ENCODE measurements at places on chromosomes 5 and 9. TPM values are rescaled to one million over a fixed set of nuclear protein-coding genes. Genes with fewer than 3 reads are reported as not detected.

DNA sequence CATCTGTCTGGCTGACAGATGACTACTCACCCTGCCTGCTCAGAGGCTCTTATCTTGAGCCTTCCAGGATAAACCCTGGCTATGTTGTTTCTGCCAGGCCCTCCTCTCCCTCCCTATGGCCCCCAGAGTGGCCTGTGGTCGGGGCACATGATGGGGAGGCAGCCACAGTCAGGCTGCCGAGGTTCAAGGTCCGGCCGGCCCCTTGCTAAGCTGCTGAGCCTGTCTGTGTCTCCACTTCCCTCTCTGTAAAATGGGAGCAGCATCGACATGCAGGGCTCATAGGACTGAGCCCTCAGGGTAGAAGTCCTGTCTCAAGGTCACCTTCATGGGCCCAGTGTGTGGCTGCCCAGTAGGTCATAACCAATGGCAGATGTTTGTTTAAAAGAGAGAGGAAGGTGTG is 28.5 kb downstream of the WNK2 start:
- DNase-seq: no peak
- H3K27ac ChIP-seq: no peak overlapping the region
- H3K27me3 ChIP-seq: no peaks in the 10 kb centered on the region
- H3K4me3 ChIP-seq: no peak overlapping the region
- H3K36me3 ChIP-seq: peaks cover 6% of the 10 kb centered on the region

DNA sequence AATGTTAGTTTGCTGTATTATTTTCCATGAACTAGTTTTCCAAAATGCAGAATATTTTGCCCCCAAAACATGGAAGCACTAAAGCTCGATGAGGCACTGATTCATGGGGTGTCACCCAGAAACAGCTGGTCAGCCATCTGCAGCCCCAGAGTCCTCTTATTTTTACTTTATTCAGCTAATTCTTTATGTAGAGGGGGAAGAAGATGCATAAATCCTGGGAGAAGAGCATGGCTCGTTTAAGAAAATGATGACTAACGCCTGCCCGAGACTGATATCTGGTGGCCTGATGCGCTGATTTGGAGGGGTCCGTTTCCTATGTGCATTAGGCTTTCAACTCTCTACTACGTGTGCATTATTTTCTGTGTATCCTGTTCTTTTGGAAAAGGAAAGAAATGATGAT is 390.3 kb upstream of the MEF2C start:
- no peak for DNase-seq
- H3K27ac ChIP-seq: no peak overlapping the region
- peaks cover 3% of the 10 kb centered on the region for H3K27me3 ChIP-seq
- no peaks in the 10 kb centered on the region for H3K36me3 ChIP-seq

DNA sequence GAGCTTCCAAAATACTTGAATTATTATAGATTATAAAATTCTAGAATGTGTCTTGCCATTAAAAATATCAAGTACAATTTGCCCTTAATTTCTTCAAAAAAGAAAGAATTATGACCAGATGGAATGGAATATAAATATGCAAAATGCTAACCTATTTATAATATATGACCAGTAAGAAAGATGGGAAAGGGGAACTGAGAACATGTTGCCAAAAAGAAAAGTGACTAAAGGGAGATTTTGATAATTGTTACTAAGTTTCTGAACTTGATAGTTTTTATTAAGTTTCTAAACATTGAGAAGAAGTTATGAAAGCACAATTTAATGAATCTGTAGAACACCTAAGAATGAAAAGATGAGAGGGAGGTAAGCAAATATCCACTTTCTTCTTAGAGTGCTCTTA is 188.4 kb upstream of the NR4A3 start:
- H3K27me3 ChIP-seq: no peaks in the 10 kb centered on the region
- H3K4me3 ChIP-seq: no peak overlapping the region
- DNase-seq: no peak
- no peaks in the 10 kb centered on the region for H3K36me3 ChIP-seq
- H3K27ac ChIP-seq: no peak overlapping the region

DNA sequence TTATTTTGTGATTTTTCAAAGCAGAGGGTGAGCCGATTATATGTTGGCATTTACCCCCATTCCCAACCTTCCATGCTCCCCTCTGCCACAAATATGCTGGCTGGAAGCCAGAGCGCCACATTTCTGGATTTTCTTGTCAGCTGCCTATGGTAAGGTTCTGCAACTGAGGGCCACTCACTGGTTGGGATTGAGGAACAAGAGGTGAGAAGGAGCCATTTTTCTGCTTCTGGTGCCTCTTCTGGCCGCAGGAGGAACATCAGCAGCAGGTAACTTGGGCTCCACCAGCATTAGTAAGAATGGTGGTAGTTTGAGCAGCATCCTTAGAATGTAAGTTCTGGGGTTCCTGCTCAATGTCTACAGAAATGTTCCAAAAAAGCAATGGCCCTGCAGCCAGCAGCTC is 159.5 kb upstream of the MAST4 start:
- peaks cover 21% of the 10 kb centered on the region for H3K4me1 ChIP-seq
- H3K27me3 ChIP-seq: peaks cover 22% of the 10 kb centered on the region
- no peaks in the 10 kb centered on the region for H3K36me3 ChIP-seq

GRCh38 chr5:140242099-140242498 is 60.8 kb downstream of the PFDN1 start:
- no peak overlapping the region for H3K27ac ChIP-seq
- no peak for DNase-seq
- H3K36me3 ChIP-seq: peaks cover 1% of the 10 kb centered on the region
- H3K4me1 ChIP-seq: peaks cover 26% of the 10 kb centered on the region

- peaks cover 5% of the 10 kb centered on the region for H3K4me1 ChIP-seq
- DNase-seq: no peak
- H3K36me3 ChIP-seq: no peaks in the 10 kb centered on the region
- H3K4me3 ChIP-seq: no peak overlapping the region
These were observed 9.9 kb upstream of the PRR16 start for GRCh38 chr5:120454094-120454798.

DNA sequence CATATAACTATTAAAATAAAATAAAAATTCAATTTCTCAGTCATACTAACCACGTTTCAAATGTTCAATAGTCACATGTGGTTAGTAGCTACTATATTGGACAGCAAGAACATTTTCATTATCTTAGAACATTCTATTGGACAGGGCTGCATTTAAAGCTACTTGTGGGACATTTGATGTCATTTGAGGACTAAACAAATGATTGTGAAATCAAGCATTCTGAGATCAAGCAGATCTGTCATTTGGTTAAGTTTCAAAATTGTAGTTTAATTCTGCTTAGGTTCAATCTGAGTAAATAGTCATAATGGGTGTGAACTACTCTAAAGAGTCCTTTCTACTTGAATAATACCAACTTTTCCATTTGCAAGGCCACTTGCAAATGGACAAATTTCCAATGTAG is 226.9 kb upstream of the C9orf72 start:
- DNase-seq: no peak
- no peak overlapping the region for H3K4me3 ChIP-seq
- no peak overlapping the region for H3K27ac ChIP-seq
- H3K36me3 ChIP-seq: no peaks in the 10 kb centered on the region

DNA sequence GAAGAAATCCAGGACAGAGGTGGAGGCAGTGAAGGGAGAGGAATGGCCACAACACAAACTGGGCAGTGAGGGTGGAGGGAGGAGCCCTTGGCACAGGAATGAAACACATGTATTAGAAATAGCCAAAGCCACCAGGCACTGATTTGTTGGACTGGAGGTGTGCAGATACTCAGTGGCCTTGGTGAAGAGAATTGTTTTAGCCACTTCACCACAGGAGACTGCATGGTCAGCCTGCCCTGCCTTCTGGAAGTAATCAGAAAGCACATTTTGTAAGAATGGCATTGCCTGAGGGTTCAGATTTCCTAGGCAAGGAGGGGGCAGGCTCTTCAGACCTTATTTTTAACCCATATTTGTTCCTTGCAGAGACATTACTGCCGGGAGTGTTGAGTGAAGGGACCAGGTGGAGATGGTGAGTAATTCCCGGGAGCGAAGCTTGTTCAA is 2.2 kb downstream of the SGCD start:
- H3K27me3 ChIP-seq: peaks cover 32% of the 10 kb centered on the region
- no peak for DNase-seq
- H3K36me3 ChIP-seq: no peaks in the 10 kb centered on the region
- no peak overlapping the region for H3K27ac ChIP-seq
- H3K4me3 ChIP-seq: no peak overlapping the region

DNA sequence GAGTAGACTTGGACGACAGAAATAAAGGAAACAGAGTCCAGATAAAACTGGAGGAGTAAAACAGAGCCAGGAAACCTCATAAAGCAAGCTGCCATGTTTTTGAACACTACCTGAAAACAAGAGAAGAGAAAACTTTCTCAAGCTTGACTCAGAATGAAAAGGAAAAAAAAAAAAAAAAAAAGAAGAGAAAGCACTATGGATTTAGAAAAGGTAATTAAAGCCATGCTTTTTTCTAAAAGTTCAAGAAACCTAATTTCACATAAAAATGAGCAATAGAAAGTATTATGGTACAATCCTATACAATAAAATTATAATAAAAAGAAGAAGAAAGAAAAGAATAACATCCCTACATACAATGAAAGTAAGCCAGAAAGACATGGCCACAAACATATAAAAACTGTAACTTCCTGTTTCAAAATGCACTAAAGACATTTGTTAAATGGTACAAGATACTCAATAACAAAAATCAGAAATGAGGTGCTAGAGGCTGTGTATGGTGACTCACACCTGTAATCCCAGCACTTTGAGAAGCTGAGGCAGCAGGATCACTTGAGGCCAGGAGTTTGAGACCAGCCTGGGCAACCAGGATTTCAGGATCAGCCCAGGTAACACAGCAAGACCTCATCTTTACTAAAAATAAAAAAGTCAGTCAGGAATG is 129.5 kb downstream of the SIL1 start:
- H3K27ac ChIP-seq: peak overlapping the region; percentile 82
- H3K4me1 ChIP-seq: peaks cover 13% of the 10 kb centered on the region
- no peak overlapping the region for H3K4me3 ChIP-seq
- DNase-seq: no peak
- no peaks in the 10 kb centered on the region for H3K36me3 ChIP-seq
- no peaks in the 10 kb centered on the region for H3K27me3 ChIP-seq

- peaks cover 1% of the 10 kb centered on the region for H3K36me3 ChIP-seq
- no peaks in the 10 kb centered on the region for H3K4me1 ChIP-seq
- no peaks in the 10 kb centered on the region for H3K27me3 ChIP-seq
- no peak overlapping the region for H3K4me3 ChIP-seq
- DNase-seq: no peak
These were observed 527.2 kb downstream of the KCTD16 start for GRCh38 chr5:144697847-144698262.

- H3K36me3 ChIP-seq: no peaks in the 10 kb centered on the region
- H3K4me1 ChIP-seq: no peaks in the 10 kb centered on the region
- no peak for DNase-seq
- H3K4me3 ChIP-seq: no peak overlapping the region
- H3K27ac ChIP-seq: no peak overlapping the region
- H3K27me3 ChIP-seq: no peaks in the 10 kb centered on the region
These were observed 604.8 kb downstream of the BNC2 start for GRCh38 chr9:16265688-16266087.

DNA sequence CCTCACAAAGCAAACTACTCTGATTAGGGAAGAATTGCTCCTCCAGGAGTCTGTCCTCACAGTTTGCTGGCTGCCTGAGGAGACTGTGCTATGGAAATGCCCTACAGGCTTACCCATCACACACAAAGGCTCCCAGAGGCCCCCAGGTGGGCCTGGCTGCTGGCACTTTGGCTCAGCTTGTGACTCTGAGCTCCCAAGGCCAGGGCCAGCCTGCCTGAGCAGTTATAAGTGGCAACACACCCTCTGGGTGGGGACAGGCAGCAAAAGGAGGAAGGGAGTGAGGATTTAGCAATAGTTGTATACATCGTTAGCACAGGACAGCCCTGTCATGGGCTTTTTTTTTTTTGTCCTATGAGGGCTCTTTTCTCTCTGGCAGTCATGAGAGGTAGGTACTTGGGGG is 103.5 kb downstream of the DAPK1 start:
- no peaks in the 10 kb centered on the region for H3K36me3 ChIP-seq
- H3K27me3 ChIP-seq: peaks cover 35% of the 10 kb centered on the region
- no peak overlapping the region for H3K4me3 ChIP-seq
- no peak for DNase-seq
- H3K4me1 ChIP-seq: peaks cover 20% of the 10 kb centered on the region

DNA sequence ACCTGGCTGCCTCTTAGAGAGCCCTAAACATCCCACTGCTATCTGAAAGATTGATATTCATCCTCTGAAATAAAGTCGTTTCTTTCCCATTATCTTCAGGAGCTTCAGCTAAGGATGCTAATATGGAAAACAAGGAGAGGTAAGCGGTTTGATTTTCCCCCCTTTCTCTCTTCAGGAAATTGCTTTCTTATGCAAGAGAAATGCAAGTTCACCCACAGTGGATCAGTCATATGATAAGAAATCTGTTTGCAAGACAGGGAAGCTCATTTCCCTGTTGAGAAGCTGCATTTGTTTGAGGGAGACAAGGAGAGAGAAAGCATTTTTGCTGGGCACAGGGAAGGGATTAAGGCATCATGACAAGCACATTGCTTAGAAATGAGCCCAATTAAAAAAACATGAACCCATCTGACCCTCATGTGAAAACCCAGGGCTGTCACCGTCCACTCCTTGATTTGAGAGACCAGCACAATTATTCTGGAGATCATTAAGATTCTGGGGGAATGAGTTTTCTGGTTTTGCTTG is 53.7 kb upstream of the BOD1 start:
- H3K27ac ChIP-seq: no peak overlapping the region
- no peak overlapping the region for H3K4me3 ChIP-seq
- H3K27me3 ChIP-seq: no peaks in the 10 kb centered on the region
- peaks cover 2% of the 10 kb centered on the region for H3K36me3 ChIP-seq

- no peak overlapping the region for H3K4me3 ChIP-seq
- H3K4me1 ChIP-seq: no peaks in the 10 kb centered on the region
- H3K27me3 ChIP-seq: no peaks in the 10 kb centered on the region
- H3K27ac ChIP-seq: no peak overlapping the region
- no peaks in the 10 kb centered on the region for H3K36me3 ChIP-seq
- no peak for DNase-seq
These were observed 495.1 kb downstream of the CDH18 start for GRCh38 chr5:19492861-19493260.

DNA sequence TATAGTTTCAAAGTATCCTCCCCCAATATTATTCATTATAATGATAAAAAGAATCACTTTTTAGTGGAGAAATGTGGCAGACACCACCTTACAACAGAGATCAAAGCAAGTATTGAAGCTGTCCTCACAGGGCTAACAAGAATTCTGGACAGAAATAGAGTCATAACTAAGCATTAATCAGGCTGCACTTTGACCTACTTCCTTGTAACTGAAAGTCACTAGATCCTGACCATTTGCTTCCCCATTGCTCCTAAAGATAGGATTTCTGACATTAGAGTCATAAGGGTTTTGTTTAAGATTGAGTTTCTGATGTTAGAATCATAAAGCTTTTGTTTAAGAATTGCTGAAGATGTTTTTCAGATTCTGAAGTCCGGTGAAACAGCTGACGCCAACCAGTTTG is 159.7 kb downstream of the ATP10B start:
- DNase-seq: no peak
- H3K36me3 ChIP-seq: no peaks in the 10 kb centered on the region
- H3K27me3 ChIP-seq: peaks cover 7% of the 10 kb centered on the region
- no peak overlapping the region for H3K27ac ChIP-seq
- H3K4me3 ChIP-seq: no peak overlapping the region
- no peaks in the 10 kb centered on the region for H3K4me1 ChIP-seq

GRCh38 chr5:54165687-54166086 is 144.7 kb downstream of the ARL15 start:
- H3K4me3 ChIP-seq: no peak overlapping the region
- no peak for DNase-seq
- H3K27ac ChIP-seq: no peak overlapping the region
- H3K4me1 ChIP-seq: no peaks in the 10 kb centered on the region

FBP2 gene
- not detected for total RNA-seq

SLC6A19 gene
- total RNA-seq: not detected

TRIM7 gene
- total RNA-seq: 2.4 TPM

TNC gene
- 4.1 TPM for total RNA-seq

CCDC183 gene
- total RNA-seq: 0.72 TPM

CEL gene
- 3.6 TPM for total RNA-seq

LYRM7 gene
- total RNA-seq: 12.4 TPM

SUB1 gene
- total RNA-seq: 383 TPM
